ENCODE measurements at places on chromosomes 13 and 19.

DNA sequence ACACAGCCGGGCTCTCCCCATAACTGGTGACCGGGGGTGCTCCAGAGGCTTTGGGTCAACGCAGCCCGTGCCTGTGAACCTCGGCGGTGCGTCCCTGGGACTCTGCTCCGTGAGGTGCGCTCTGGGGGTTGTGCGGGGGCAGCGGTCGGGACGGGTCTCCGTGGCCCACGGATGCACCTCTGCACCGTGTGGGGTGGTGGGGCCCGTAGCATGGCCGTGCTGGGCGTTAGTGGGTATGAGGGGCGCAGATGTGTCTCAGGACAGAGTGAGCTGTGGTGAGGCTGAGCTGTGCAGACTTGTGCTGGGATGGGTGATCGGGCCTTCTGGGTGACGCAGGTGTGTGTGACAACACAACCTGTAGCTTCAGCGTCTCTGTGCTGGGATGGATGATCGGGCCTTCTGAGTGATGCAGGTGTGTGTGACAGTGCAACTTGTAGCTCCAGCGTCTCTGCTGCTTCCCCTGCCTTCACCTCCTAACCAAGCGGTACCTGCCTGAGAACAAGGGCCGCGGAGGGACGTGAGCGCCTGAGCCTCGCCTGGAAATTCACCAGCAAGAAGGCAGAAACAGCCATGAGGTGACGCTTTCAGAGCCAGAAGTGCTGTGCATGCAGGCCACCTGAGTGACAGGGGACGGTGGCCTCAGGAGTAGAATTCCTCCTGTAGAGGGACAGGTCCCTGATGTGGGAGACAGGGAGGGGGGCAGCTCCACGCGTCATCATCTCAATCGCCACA lies 599 bp downstream of the ZNF331 start:
- DNase-seq: no peak

DNA sequence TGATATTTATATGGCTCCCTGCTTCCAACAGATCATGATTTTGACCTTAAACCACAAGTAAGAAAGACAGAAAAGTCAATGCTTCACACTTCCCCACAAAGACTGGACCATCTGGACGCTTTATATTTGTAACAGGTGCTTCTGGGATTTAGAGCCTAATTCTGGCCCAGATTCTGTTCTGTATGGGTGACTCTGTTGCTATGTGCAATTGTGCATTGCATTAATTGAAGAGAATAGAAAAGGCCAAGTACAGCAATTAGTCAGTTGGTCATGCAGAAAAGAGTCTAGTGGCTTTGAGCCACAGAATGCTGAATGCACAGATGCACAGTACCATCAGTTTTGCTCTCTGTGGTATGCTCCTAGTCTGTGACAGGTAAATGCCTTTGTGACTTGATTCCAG lies 657.4 kb upstream of the ATXN8OS start:
- no peak for DNase-seq

DNA sequence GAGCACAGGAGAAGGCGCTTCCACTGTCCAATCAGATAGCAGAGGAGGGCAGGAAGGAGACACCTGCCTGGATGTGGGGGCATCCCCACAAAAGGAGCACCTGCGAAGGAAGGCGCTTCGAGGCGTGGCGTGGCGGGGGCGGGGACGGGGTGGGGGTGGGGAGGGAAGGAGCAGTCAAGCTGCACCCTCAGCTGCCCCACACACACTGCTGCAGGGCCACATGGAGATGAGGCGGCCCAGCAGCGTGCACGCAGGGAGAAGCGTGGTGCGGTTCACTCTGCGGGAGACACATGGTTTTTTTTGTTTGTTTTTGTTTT lies 21.4 kb downstream of the ANKRD27 start:
- no peak for DNase-seq

GRCh38 chr19:7888145-7888825 lies at the start of gene LRRC8E:
LRRC8E (plus strand) TSS chr19:7888510; CDS start chr19:7895604, 7,094 bp downstream.
- no peak for DNase-seq

GRCh38 chr19:40266912-40267600 lies 18.1 kb downstream of the AKT2 start:
- no peak for DNase-seq

GRCh38 chr13:19596086-19596485 lies 34.8 kb upstream of the TPTE2 start:
- no peak for DNase-seq

GRCh38 chr13:79992111-79992510 lies 348.8 kb downstream of the SPRY2 start:
- no peak for DNase-seq

GRCh38 chr13:28541966-28542365 lies 47.0 kb upstream of the FLT1 start:
- no peak for DNase-seq

DNA sequence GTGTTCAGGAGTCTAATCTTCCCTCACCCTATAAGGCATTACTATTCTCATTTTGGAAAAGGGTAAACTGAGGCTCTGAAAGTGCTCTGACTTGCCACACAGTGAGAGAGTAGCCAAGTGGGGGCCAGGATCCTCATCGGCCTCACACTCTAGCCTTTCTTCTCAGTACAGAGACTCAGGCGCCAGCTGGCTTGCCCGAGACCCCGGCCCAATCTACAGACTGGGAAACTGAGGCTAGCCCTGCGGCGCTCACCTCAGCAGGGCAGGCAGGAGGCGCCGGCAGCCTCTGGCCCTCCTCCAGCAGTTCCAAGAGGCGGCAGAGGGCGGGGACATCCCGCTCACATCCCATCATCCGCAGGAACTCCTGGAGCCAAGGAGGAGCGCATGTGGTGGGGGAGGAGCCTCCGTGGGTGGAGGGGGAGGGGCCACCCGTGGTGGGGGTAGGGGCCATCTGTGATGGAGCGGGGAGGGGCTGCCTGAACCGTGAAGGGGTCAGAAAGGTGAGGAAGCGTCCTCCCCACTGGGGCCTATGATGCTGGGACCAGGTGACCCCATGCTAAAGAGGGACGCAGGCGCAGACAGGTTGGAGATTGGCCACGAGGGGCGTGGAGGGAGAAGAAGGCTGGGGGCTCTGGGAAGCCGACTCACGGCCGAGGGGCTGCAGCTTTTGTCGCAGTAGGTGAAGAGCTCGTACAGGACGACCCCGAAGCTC lies 8.7 kb upstream of the INSL3 start:
- peak; percentile 60 for DNase-seq

- DNase-seq: peak; percentile 61
These were observed 4.9 kb downstream of the NANOS3 start for GRCh38 chr19:13881692-13882418.

Data from right hindlimb (tissue), 1 donor.